ENCODE measurements at places on chromosomes 2 and 18. TPM values are rescaled to one million over a fixed set of nuclear protein-coding genes. Genes with fewer than 3 reads are reported as not detected.

POTEJ gene
- not detected for polyA plus RNA-seq

ITPRIPL1 gene
- 1.5 TPM for polyA plus RNA-seq

SMIM21 gene
- polyA plus RNA-seq, result 0.60 TPM

TNS1 gene
- 3.7 TPM for polyA plus RNA-seq

FKBP7 gene
- polyA plus RNA-seq, result 1.2 TPM

TEX44 gene
- not detected for polyA plus RNA-seq

FBXO15 gene
- not detected for polyA plus RNA-seq

RIT2 gene
- polyA plus RNA-seq, result not detected

KIAA2012 gene
- polyA plus RNA-seq, result not detected

LNPK gene
- polyA plus RNA-seq, result 4.2 TPM

LYPD6B gene
- 1.8 TPM for polyA plus RNA-seq

NT5DC4 gene
- polyA plus RNA-seq, result 0.89 TPM

SERTAD2 gene
- 8.4 TPM for polyA plus RNA-seq

EMILIN1 gene
- 4.8 TPM for polyA plus RNA-seq

NTSR2 gene
- not detected for polyA plus RNA-seq

MLPH gene
- 45.0 TPM for polyA plus RNA-seq

ST6GAL2 gene
- 0.23 TPM for polyA plus RNA-seq

ATP6V1B1 gene
- polyA plus RNA-seq, result not detected

GALNT5 gene
- polyA plus RNA-seq, result 3.6 TPM

CAPN14 gene
- polyA plus RNA-seq, result not detected

NABP1 gene
- 15.4 TPM for polyA plus RNA-seq

RAD51AP2 gene
- not detected for polyA plus RNA-seq

Measured in sigmoid colon (tissue), 7 donors.